ENCODE measurements at places on chromosomes 4 and X. TPM values are rescaled to one million over a fixed set of nuclear protein-coding genes. Genes with fewer than 3 reads are reported as not detected.
A peak's percentile ranks its signal among the peaks of the same experiment; 100 is the strongest.

DNA sequence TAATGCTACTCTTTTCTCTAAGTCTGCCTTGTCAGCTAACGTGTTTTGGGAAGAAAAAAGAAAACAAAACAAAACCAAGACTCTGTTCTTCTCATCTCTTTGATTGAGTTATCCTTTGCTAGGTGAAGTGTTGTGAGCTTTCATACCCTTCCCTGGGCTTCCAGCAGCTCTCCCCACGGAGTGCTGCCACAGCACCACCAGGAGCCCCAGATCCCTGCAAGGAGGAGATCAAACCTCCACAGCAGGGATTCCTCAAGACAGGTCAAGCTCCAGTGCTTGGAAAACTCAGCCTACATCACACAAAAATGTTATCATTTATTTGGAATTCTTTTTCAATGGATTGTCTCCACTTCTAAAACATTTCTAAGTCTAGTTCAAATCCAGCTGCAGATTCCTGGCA is 1981.9 kb upstream of the TENM3 start:
- ATAC-seq, result no peak

- no peak for ATAC-seq
Observed at GRCh38 chr4:41141900-41142299, 72.4 kb downstream of the APBB2 start.

- ATAC-seq, result no peak
Observed at GRCh38 chr4:185142564-185142911, 528 bp upstream of the SLC25A4 start.

DNA sequence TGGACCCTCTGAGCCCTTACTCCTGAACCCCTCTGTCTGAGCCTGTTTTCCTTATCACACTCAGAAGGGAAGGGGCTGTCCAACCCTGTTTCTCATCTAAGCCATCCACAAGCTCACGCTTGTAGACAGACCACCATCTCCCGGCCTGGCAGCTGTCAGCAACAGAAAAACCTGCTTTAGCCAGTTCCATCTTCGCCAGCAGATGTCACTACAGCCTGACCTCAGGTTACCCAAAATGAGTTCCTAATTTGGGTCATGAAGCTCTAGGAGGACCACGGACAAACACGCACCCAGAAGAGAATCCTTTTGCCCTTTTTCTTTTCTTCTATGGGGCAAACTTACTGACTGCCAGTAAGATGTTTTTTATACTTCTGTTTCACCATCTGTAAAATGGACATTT is 445.4 kb downstream of the BCOR start:
- ATAC-seq, result no peak

DNA sequence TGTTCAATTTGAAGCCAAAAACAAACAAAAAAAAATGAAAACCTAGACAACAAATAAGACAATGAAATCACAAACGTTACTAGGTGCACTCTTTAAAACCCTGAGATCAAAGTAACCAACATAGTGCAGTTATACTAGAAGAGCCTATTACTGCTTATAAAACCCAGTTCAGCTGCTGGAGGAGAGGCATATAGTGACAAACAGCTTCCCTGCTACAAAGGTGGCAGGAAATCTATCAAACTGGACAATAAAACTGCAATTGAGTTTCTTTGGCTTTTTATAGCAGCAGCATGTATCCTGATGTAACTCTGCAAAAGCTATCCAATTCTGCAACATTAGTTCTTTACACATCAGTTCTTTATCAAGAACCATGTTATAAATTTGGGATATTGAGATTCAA is 155.6 kb downstream of the LRBA start:
- ATAC-seq, result no peak

DNA sequence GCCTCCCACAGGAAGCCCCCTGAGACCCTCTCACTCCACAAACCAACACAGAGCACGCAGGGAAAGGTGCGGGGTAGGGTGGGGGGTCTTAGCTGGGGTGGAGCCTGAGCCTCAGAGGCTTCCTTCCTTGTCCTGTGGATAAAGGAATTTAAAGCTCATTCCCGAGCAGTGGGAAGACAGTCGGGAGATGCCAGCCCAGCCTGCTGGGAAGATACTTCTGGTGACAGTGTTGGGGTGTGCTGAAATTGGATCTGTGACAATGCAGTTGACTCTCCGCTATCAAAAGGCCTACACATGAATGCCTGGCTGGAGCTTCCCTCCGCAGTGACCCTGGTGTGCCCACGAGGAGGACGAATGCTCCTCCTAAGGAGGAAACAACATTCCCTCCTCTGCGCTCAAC is 45.5 kb downstream of the JAKMIP1 start:
- no peak for ATAC-seq

The OPRPN gene
- not detected for total RNA-seq

DNA sequence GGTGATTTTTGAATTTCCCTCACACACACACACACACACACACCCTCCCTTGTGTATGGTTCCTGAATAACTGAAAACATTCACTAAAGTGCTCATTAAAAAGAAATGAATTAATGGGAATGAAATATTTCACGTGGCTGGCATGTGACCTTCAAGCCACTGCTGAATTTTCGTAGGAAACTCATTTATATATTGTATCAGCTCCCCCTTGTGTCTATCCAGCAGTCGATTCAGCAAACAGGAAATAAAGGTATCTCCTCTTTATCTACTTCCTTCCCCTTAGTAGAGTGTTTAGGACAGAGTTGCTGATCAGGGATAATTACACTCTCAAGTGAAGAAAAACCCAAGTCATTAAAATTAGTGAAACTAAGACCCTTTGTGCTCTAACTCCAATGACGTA is 912.6 kb upstream of the LCORL start:
- ATAC-seq, result peak; percentile 56

The RRH gene
- total RNA-seq, result 0.81 TPM

The CLNK gene
- total RNA-seq, result 0.19 TPM

The FLNA gene
- total RNA-seq, result 495 TPM

The TCP11X2 gene
- not detected for total RNA-seq

All from motor neuron (in vitro differentiated cells).